ENCODE measurements at places on chromosomes 12 and 14.

DNA sequence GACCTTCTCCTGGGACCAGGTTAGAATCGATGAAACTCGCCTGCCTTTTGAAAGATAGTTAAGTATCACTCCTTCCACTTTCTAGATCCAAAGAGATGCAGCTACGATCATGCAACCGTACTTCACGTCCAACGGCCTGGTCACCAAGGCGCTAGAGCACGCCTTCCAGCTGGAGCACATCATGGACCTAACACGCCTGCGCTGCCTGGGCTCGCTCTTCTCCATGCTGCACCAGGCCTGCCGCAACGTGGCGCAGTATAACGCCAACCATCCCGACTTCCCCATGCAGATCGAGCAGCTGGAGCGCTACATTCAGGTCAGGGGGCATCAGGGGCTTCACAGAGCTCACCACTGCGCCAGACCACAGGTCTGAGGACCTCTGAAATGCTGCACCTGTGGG lies 51.4 kb downstream of the DYNC1H1 start:
- no peak for DNase-seq

GRCh38 chr14:68607867-68608573 lies 184.8 kb downstream of the ZFP36L1 start:
- no peak for DNase-seq

DNA sequence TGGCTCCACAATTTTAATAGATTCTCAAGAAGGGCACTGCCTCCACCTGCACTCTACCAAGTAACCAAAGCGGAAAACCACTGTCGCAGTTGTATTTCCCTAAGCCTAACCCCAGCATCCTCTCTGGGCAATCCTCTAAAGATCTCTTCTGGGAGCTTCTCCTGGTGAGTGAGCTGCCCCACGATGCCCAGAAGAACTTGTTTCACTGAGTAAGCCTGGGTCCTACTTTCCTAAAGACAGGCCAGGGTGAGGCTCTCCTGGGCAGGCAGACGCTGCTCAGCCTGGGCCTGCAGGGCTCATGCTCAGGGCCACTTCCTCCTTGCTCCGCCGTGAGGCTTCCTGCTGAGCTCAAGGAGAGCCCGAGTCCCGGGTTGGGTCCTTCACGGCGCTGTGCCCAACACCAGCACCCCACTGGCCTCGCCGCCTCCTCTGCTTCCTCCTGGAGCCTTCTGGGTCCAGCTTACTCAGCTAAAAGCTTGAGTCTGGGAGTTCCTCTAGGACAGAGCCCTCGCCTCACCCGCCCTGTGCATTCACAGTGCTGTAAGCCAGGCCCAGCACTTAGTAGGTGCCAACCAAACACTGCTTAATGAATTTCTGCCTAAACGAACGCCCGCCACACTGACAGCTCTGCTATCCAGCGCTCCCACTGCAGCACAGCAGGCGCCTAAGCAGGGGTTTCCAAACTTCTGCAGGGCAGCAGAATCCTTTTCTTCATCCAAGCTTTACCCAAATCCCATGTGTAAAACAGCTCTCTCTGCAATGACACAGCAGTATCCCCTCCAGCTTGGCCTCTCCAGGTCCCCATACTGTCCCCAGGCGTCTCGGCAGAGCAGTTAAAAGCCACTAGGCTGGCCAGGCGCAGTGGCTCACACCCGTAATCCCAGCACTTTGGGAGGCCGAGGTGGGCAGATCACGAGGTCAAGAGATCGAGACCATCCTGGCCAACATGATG lies 5.7 kb downstream of the RAB35 start:
- DNase-seq, result no peak

- peak; percentile 20 for DNase-seq
Observed at GRCh38 chr12:121905746-121906145, 12.6 kb upstream of the CFAP251 start.

DNA sequence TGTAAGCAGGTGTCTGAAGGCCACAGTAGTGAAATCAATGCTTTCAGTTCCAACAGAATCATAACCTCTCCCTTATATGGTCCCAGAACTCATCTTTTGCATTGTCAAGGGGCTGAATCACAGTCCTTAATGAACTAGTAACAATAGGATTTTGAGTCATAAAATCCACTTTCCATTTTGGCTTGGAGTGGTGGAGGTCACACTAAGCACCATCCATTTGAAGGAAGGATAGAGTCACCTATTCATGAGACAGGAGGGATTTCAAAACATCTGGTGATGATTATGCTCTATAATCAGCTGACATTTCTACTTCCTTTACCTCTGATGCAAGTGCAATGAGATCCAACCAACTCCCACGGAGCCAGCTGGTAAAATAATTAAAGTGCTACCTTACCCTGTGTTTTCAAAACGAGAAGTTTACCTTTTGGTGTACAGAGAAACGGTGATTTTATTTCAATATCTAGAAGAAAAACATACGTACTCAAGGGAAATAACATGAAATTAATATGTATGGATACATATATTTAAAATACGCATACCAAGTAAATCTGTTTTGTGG lies 59.1 kb downstream of the TMEM132D start:
- no peak for DNase-seq

Measured in mammary epithelial cell (primary cell).